Right atrium auricular region (tissue), 2 donors: ENCODE measurements at places on chromosomes 1 and 21. TPM values are rescaled to one million over a fixed set of nuclear protein-coding genes. Genes with fewer than 3 reads are reported as not detected.

DNA sequence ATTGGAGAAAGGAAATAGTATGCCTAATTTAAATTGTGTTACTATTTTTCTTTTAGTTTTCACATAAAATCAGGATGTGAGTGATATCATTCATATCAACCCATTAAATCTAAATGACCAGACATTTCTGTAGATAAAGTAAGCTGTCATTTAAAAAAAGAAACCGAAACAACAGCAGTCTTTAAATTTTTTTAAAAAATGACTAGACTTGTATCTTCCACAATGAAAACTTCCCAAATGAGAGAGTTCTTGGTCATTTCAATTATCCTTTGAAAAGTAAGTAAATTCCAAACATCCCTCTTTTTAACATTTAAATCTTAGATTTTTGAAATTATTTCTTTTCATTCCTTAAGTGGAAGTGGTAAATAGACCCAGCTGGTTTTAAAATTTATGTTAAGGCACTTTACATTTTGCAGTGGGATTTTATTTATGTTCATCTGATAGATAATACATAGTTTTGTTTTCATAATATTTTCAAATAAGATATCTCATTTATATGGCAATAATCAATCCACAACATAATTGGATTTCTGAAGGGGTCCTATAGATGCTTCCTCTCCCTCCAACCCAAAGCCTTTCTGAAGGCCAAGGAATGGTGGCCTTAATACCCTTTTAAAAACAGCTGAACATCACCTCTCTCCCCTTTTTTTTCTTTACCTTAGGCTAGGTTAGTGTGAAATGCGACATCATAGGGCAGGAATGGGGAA, 3.1 kb downstream of the FOXD3 start:
- no peaks in the 10 kb centered on the region for H3K36me3 ChIP-seq
- no peak overlapping the region for H3K4me3 ChIP-seq
- no peak overlapping the region for H3K27ac ChIP-seq
- peaks cover 87% of the 10 kb centered on the region for H3K27me3 ChIP-seq

ILDR2 gene
- total RNA-seq: 7.3 TPM

DNA sequence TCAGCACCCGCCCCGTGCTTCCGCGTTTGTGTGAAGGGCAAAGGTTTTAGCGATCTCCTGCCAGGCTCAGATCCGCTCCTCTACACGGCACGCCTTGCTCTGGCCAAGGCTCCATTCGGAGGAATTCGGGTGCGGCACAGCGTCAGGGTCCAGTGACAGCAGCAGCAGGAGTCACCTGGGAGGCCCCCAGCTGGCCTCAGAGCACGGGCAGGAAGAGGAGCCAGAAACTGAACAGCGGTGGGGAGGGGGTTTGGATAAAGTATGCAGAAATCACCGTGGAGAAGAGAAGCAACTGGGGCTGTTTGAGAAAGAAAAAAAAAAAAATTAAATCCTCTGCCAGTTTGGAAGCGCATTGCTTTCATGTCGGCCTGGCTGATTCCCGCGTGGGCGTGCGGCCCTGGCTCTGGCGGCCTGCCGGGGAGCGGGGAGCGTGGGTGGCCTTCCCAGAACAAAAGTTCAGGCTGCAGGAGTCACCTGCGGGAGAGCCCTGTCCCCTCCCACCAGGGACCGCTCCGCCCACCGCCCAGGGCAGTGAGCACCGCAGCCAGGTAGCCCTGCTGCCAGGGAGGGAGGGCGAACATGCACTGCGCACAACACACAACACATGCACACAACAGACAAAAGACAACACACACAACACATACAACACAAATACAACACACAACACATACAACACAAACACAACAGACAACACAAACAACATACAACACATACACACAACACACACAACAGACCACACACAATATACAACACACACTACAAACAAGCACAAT, 107.6 kb downstream of the ETS2 start:
- H3K4me3 ChIP-seq: peak overlapping the region; percentile 21
- H3K27me3 ChIP-seq: no peaks in the 10 kb centered on the region
- DNase-seq: peak; percentile 83
- no peaks in the 10 kb centered on the region for H3K4me1 ChIP-seq
- no peaks in the 10 kb centered on the region for H3K36me3 ChIP-seq

DNA sequence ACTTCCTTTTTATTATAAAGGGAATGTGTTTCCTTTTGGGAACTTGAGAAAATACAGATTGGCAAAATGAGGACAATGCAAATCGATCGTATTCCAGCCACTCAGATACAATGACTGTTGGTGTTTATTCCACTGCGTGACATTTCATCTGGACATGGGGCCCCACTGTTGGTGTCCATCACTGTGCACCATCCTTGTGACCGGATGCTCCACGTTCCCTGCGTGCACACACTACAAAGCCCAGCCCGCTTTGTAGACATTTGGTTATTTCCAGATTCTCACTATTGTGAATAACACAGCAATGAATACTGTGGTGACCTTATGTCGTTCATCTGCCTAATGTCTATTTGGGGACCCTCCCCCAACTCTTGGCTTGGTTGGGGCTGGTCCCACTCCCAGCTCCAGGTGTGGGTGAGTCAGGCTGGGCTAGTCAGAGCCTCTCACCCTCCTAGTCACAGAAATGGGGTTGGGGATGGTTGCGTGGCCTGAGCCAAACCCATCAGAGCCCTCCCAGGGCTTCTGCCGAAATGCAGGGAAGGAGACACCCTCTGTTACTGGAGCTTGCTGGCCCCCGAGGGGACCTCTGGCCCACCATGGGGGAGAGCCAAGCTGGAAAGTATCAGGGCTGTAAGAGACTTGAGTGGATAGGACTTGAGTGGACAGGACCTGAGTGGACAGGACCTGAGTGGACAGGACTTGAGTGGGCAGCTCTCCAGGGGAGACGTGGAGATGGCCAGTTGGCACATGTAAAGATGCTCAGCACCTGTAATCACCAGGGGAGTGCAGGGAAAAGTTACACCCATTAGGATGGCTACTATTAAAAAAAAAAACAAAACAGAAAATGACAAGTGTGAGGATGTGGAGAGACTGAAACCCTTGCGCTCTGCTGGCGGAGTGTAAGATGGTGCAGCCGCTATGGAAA, 57.1 kb upstream of the ADARB1 start:
- H3K27ac ChIP-seq: no peak overlapping the region
- DNase-seq: no peak
- no peaks in the 10 kb centered on the region for H3K36me3 ChIP-seq
- no peaks in the 10 kb centered on the region for H3K27me3 ChIP-seq

DNA sequence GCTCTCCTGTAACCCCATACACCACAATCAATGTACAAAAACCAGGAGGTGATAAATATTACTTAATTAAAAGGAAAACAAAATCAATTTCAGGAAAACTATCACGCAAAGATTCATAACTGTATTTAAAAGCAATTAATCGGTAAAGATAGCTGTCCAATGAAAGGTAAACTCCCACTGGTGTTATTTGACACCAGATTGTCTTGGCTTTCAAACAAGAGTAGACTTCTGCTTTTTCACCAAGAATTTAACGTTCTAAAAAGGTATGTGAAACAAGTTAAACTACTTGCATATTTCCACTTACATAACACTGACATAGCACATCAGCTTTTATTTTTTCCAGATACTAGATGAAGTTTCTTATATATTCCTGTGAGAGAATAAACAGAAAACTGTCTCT, 3.5 kb downstream of the PLPP3 start:
- H3K4me1 ChIP-seq: peaks cover 59% of the 10 kb centered on the region
- DNase-seq: no peak
- peak overlapping the region; percentile 99 for H3K27ac ChIP-seq
- no peaks in the 10 kb centered on the region for H3K36me3 ChIP-seq
- no peaks in the 10 kb centered on the region for H3K27me3 ChIP-seq
